Globus pallidus (tissue), 1 donor: ENCODE measurements at places on chromosomes 2 and 18.

- DNase-seq = no peak
Observed at GRCh38 chr2:168934826-168935225, 33.7 kb downstream of the G6PC2 start.

- no peak for DNase-seq
Observed at GRCh38 chr2:171688129-171688465, 828 bp downstream of the DYNC1I2 start.

GRCh38 chr2:193966590-193966989 is 1690.4 kb upstream of the SLC39A10 start:
- DNase-seq = no peak

DNA sequence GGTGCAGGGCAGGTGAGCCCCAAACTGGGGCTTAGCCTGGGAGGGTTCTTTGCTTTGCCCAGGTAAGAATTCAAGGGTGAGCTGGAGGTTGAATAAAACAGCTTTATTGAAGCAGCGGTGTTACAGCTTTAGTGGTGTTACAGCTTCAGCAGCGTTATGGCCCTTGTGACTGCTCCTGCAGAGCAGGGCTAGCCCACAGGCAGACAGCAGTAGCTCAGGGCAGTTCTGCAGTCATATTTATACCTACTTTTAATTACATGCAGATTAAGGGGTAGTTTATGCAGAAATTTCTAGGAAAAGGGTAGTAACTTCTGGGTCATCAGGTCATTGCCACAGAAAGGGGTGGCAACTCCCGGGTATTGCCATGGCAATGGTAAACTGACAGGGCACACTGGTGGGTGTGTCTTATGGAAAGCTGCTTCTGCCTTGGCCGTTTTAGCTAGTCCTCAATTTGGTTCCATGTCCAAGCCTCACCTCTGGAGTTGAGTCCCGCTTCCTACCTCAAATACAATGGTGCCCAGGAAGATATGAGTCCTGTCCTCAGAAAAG is 78.2 kb downstream of the THNSL2 start:
- DNase-seq = no peak

GRCh38 chr2:47196046-47196445 is 40.9 kb upstream of the STPG4 start:
- DNase-seq = no peak

DNA sequence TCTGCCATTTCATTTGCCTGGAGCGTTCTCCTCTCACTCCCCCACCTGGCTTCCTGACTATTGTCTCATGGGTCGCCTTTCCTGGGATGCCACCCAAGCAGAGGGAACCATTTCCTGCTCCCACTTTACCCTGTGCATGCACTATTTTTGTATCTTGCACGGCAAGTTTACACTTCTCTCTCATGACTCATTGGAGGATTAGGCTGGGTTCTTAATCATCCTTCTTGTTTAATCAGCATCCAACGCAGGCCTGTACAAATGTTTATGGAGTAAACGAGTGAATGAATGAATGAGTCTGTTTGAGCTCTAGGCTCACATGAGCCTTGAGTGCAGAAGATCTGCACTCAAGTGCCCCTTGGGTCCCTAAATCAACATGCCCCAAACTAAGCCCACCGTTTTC is 3.8 kb upstream of the ARHGAP25 start:
- DNase-seq = no peak

DNA sequence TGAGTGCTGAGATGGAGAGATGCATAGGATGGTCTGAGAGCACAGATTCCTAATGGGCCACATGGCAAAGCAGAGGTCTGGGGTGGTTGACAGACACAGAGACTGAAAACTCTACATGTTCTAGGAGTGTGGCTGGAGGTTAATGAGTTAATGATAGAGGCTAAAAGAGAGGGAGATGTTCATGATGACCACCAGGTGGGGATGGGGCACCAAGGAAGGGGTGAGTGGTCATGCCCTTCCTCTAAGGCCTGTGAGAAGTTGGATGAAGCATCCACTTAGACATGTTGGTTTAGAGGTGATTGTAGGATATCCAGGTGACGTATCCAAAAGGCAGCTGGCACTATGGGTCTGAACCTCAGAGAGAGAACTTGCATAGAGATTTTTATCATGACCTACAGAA is 102.1 kb downstream of the LRP2 start:
- peak; percentile 15 for DNase-seq

- no peak for DNase-seq
Observed at GRCh38 chr2:144358979-144359541, 160.9 kb downstream of the ZEB2 start.

GRCh38 chr2:124333784-124334183 is 308.7 kb downstream of the CNTNAP5 start:
- DNase-seq = no peak

DNA sequence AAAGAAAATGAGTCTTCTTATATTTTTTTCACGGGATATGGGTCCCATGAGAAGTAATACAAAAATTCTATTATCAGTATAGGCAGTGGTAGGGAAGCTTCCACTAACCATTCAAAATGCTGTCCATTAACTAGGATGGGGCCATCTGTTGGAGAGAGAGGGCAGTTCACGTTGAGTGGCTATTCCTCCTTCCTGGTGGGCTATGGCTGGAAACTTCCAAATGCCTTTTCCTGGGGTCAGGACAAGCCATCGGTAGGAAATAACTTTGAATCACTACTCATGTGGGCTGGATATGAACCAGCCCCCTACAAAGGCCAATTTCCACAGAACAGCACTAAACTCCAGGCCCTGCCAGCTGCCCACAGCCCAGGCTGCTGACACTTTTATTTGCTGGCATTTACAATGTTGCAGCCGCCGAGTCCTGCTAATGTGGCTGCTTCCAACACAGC is 156.1 kb upstream of the HNRNPA3 start:
- DNase-seq = no peak

GRCh38 chr2:16223161-16223840 is 283.0 kb downstream of the MYCN start:
- no peak for DNase-seq

- no peak for DNase-seq
Observed at GRCh38 chr2:134949981-134950708, 31.5 kb downstream of the CCNT2 start.

DNA sequence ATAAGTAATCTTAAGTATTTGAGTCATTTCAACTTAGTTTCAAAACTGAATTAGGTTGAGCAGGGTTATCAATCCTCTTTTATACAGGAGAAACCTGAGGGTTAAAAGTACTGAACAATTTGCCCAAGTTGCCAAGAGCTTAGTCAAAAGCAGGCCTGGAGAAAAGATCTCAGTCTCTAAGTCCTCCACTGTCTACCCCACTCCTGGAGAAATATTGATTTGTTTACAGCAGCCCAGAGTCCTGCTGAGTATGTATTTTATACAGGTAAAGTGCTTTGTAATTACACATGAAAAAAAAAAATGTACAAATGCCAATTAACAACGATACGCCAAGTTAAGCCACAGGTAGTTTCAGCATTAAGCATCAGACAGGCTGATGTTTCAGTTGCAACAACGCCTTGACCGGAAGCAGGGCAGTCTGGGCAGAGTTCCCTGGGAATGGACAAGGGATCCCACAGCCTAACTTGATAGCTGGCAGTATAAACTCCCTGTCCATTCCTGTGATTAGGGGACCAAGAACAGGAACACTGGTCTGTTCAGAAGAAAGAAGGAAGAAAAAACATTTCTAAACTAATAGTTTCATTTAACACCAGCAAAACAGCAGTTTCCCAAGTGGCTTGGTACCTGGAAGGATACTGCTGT is 132.9 kb downstream of the MYO5B start:
- no peak for DNase-seq
